ENCODE measurements at places on chromosomes 1 and 21.

- no peak for DNase-seq
These were observed 2.6 kb upstream of the TNFRSF1B start for GRCh38 chr1:12164210-12164609.

DNA sequence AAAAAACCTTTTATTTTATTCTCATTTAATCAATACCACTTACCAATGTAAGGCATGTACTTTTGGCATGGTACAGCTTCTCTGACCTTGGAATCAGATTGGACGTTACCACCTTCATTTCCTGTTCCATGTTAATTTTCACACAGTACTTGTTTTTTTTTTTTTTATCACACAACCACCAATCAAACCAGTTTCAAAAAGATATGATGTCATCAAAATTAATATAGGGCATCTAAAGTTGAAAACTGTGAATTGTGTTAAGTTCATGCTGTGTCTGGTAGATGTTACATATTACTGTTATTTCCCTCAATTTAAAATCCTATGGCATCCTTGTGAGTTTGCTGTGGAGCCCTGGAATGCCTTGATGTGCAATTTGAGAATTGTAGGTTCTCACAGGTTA, 85.1 kb downstream of the NPHS2 start:
- no peak for DNase-seq

DNA sequence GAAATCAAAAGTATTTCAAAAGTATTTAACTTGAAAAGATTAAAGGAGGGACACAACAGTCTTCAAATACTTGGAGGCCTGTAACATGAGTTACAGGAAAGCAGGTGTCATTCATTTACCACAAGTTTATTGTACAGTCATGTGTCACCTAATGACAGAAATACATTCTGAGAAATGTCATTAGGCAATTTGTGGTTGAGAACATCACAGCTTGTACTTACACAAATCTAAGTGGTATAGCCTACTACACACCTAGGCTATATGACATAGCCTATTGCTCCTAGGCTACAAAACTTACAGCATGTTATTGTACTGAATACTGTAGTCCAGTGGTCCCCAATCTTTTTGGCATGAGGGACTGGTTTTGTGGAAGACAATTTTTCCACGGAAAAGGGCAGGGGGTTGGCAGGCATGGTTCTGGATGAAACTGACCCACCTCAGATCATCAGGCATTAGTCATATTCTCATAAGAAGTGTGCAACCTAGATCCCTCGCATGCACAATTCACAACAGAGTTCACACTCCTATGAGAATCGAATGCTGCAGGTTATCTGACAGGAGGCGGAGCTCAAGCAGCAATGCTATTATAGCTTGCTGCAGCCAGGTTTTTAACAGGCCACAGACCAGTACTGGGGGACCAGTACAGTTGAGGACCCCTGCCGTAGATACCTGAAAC, 25.0 kb upstream of the PHTF1 start:
- peak; percentile 78 for DNase-seq

DNA sequence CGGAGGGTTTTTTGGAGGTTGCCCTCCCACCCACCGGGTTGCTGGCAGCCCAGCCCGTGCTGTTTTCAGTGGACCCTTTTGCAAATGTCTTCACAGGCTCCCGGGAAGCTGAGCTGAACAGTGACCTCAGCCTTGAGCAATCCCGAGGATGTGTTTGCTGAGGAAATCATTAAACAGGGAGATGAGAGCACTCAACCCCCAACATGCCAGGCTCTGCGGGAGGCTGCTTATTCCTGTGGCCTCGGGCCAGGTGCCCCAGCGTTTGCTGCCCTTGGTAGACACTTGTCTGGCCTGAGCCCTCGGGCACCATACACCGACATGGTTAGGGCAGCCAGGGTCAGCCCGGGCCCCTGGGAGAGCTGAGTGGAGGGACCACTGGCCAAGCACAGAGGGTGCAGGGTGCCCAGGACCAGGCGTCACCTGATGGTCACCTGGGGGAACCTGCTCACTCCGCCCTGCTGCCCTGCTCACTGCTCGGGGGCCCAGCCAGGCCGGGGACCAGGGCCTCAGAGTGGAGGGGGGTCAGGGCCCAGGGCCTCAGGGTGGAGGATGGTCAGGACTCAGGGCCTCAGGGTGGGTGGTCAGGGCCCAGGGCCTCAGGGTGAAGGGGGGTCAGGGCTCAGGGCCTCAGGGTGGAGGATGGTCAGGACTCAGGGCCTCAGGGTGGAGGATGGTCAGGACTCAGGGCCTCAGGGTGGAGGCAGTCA, 42.5 kb upstream of the POFUT2 start:
- no peak for DNase-seq

DNA sequence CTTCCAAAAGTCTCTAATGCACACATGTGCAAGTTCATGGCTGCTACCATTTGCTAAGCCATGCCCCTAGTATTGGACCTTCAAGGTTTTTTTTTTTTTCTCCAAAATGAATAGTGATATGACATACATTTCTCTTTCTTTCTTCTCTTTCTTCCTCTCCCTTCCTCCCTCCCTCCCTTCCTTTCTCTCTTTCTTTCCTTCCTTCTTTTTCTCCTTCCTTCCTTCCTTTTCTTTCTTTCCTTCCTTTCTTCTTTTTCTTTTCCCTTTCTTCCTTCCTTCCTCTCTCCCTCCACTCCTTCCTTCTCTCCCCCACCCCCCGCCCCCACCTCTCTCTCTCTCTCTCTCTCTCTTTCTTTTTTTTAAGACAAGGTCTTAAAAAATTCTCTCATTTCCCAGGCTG, 3.4 kb upstream of the RNF187 start:
- DNase-seq = no peak

GRCh38 chr1:39044762-39045161, 18.6 kb downstream of the NDUFS5 start:
- DNase-seq = peak; percentile 39

DNA sequence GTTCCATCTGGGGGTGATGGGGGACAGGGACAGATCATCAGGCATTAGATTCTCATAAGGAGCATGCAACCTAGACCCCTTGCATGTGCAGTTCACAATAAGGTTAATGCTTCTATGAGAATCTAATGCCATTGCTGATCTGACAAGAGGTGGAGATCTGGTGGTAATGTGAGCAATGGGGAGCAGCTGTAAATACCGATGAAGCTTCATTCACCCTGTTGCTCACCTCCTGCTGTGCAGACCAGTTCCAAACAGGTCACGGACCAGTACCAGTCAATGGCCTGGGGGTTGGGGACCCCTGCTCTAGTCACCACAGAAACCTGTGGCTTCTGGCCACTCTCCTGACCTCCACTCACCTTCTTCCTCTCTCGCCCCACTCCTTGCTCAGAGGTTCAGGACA, 229.9 kb downstream of the PTPRU start:
- DNase-seq = no peak

DNA sequence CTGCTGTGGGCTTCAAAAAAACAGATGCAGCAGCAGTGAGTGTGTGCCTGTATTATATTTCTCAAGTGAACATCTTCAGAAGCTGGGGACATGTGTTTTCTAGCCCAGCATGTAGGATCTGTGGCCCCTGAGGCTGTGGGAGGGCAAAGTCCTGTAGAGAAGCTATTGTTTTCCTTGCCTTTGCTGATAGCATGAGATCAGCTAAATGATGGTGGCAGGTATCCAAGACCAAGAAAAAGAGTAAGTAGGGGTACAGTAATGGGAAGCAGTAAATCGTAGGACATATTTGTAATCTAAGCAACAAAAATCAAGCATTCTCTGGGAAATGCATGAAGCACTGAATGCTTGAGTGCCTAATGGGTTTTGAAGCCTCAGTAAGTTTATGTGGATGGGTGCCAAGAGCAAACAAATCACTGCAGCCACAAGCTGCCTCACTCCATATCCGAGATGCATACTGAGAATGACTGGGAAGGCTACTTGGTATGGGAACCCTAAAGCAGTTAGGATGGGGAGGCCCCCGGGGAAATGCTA, 98.3 kb downstream of the CD58 start:
- DNase-seq = no peak

DNA sequence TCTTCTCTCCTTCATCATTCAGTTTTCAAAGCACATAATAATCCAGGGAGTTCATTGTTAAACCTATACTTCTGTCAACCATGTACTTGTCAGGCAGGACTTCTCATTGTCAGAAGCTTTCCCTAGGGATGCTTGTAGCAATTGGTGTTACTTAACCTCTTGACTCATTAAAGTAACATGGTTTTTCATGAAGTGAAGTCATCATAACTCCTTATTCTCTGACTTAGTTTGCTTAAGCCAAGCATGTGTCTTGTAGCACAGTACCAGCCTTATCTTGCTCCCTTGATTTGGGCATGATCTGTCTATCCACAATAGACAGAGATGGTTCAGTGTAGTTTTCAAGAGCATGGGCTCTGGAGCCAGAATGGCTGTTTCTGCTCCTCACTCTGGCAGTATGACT, 45.3 kb downstream of the LRIG2 start:
- no peak for DNase-seq

DNA sequence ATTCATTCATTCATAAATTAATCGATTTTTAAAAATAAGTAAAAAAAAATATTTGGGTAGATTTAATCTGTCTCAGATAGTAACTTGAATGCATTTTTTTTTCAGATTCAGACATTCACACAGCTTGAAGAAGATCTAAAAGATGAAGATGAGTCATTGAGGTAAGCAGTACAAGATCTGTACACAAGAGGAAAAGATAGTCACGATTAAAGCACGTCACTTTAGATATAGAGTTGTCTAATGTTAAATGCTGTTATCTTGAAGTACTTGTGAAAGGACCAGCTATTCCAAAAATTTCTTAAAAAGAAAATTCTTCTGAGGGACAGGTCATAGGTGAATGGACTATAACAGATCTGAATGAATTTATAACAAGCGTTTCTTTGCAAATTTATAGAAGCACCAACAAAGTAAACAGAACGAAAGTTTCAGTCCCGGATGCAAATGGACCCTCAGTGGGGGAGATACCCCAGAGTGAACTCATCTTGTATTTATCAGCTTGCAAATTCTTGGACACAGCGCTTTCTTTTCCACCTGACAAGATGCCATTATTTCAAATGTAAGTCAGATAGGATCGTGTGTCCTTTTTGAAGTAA, 31.2 kb upstream of the MORC3 start:
- DNase-seq = no peak

GRCh38 chr1:103111926-103112325, 3.6 kb upstream of the COL11A1 start:
- no peak for DNase-seq

DNA sequence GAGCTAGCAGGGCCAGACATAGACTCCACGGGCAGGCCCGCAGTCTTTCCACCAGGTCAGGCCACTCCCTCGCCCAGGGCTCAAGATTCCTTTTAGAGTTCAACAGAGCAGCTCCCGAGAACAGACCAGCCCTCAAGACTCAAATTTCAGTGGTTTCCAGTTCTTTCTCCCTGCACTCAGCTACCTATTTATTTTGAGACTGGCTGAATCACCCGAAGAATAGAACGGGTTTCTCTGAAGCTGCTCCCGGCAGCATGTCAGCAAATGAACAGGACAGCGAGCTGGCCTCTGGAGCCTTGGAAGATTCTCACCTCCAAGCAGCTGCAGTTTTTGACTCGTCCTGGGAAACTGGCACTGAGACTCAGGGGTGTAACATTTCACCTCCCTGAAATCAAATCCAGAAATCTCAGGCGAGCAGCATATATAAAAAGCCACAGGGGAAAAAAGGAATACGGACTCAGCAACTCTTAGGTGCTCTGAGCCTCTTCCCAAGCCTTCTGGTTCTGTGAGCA, 177.9 kb downstream of the CLIC6 start:
- DNase-seq = no peak

DNA sequence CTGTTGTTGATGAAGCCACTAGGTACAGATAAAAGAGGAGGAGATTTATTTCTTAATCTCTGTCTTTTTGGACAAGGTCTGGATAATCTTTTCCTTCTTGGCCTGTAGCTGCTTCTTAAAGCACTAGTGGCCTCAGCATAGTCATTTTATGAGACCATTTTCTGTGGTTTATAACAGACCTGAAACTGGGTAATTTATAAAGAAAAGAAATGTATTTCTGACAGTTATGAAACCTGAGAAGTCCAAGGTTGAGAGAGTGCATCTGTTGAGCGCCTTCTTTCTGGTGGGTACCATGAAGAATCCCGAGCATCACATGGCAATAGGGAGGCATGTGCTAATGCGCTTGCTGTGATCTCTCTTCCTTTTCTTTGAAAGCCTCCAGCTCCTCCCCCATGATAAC, 36.7 kb upstream of the PDC start:
- DNase-seq = no peak

- DNase-seq = no peak
These were observed 6.6 kb upstream of the PLPP3 start for GRCh38 chr1:56585985-56586384.

- no peak for DNase-seq
These were observed 594.2 kb upstream of the ADAMTS5 start for GRCh38 chr21:27561116-27561515.

DNA sequence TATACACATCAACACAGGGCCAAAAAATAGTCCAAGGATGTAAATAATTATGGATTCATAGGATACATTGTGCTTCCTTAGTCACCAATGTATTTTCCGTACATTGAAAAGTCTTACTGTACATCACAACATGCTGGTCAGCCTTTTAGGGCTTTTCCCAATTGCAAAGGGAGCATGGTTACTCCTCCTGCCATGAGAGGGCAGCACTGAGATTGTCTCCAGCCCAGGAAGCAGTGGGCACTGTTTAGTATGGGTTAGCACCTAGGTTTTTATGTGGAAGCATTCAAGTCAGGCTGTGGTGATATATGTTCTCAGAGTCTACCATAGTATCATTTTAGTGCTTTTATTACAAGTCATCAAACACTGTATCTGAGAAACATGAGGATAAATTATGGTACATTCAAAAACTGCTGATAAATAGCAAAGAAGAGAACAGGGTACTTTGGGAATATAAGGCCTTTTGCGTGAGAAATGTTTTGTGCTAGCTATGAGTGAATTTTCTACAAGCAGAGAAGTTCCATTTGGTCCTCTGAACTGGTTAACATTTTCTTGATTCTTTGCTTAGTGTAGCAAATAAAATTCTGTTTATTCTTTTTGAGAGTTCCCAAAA, 34.0 kb downstream of the ST6GALNAC5 start:
- DNase-seq = peak; percentile 47

DNA sequence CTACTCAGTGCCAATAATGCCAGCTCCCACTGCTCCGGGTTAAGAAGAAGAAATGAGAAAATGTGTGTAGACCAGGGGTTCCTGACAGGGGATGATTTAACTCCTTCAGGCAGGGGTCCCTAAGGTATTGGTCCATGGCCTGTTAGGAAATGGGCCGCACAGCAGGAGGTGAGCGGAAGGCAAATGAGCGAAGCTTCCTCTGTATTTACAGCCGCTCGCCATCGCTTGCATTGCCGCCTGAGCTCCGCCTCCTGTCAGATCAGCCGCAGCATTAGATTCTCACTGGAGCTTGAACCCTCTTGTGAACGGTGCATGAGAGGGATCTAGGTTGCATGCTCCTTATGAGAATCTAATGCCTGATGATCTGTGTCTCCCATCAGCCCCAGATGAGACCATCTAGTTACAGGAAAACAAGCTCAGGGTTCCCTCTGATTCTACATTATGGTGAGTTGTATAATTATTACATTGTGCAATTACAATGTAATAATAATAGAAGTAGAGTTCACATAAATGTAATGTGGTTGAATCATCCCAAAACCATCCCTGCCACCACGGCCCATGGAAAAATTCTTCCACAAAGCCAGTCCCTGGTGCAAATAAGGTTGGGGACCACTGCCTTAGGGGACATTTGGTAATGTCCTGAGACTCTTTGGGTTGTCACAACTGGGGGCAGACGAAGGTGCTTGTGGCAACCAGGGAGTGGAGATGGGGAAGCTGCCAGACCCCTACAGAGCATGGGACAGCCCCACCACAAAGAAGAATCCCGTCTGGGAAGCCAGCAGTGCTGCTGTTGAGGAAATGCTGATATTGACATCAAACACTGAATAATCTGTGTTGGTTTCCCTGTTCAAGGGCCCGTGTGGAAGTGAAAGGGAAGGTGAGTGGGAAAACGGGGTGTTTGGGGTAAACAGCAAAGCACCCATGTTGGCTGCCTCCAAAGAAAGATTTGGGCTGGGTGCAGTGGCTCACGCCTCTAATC, 60.8 kb downstream of the DHRS3 start:
- DNase-seq = no peak

All from common myeloid progenitor, CD34-positive (primary cell).